ENCODE measurements at places on chromosomes 5 and 9.

GRCh38 chr5:109905906-109906305 lies 216.2 kb downstream of the MAN2A1 start:
- no peak for DNase-seq

DNA sequence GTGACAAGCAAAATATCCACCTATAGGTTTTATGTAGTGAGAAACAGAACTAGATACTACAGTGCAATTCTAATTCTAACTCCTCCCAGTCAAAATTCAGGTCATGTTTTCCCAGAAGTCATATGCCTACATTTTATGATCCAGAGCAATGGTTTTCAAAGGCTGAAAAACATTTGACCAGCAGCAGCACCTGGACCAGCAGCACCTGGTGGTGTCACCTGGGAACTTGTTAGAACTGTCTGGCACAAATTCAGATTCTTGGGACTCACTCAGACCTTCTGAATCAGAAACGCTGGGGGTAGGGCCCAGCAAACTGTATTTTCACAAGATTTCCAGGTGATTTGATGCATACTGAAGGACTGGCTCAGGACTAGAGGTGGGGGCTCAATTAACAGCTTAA lies 367.7 kb upstream of the RFX3 start:
- no peak for DNase-seq

- no peak for DNase-seq
Measured at GRCh38 chr9:114164191-114164794, 9.0 kb downstream of the COL27A1 start.

- no peak for DNase-seq
Measured at GRCh38 chr5:75113354-75114113, 61.2 kb upstream of the GCNT4 start.

GRCh38 chr5:43635374-43635773 lies 32.4 kb downstream of the NNT start:
- no peak for DNase-seq

All from activated T-cell treated with anti-CD3 and anti-CD28 coated beads for 24 hours (primary cell).